T-helper 2 cell treated with Interferon-gamma antibody and Interleukin-4, amounts not matched to agents 5 μg/mL and 100 μg/mL, for 36 hours (primary cell): ENCODE measurements at places on chromosomes 16 and 17.

GRCh38 chr16:28062847-28063521 lies 530 bp downstream of the GSG1L start:
- no peak for DNase-seq

DNA sequence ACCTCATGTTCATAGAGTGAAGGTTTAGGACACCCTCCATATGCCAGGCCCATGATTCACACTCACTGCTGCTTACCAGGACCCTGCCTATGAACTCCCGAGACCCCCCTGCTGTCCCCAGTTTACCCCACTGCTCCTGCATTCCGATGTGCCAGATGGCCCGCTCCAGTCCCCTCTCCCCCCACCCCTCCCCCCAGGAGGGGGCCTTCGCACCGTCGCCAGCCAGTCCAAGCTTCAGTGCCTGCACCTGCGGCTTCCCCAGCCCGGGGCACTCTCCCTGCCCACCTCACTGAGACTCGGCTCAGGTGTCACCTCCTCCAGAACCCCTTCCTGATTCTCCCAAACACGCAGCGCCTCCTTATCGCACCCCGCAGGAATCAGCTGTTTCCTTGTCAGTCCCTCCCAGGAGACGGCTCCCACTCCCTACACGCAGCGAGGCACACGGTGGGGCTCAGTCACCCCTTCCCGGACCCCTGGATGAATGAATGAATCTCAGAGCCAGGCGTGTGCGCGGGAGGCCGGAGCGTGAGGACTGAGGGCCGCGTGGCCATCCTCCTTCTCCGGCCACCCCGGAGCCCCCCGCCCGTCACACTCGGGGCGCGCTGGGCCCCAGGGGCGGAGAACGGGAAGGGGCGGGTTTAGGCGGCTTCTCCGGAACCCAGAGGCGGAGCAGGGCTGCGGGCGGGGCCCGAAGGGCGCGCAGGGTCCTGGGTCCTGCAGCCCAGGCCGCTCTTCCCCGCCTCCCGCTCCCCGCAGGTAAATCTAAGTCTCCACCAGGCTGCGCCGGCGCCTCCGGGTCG lies 1.6 kb downstream of the MYO1C start:
- peak; percentile 70 for DNase-seq

- DNase-seq = no peak
Measured at GRCh38 chr16:1291576-1291974, 17.9 kb upstream of the UBE2I start.

GRCh38 chr17:11495613-11496012 lies 102.7 kb upstream of the DNAH9 start:
- no peak for DNase-seq

GRCh38 chr17:28624148-28624547 lies 10.2 kb upstream of the RSKR start:
- no peak for DNase-seq

- no peak for DNase-seq
Measured at GRCh38 chr17:55161935-55162555, 102.7 kb upstream of the HLF start.

DNA sequence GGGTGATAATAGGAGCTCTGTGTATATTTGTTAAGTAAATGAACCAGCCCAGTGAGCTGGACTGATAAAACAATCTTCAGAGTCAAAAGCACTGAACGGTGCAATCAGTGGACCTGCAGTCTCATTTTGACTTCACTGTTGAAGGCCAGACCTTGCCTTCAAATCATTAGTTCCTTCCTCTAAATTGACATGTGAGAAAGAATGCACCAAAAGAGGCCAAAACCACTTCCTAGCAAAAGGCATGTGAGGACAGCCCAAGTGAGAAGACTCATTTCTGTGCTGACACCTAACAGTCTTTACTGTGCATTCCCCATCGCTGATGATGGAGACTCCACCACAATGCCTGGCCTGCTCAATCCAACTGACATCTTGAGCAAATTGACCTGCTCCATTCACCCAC lies 10.6 kb downstream of the GTF3C1 start:
- no peak for DNase-seq

DNA sequence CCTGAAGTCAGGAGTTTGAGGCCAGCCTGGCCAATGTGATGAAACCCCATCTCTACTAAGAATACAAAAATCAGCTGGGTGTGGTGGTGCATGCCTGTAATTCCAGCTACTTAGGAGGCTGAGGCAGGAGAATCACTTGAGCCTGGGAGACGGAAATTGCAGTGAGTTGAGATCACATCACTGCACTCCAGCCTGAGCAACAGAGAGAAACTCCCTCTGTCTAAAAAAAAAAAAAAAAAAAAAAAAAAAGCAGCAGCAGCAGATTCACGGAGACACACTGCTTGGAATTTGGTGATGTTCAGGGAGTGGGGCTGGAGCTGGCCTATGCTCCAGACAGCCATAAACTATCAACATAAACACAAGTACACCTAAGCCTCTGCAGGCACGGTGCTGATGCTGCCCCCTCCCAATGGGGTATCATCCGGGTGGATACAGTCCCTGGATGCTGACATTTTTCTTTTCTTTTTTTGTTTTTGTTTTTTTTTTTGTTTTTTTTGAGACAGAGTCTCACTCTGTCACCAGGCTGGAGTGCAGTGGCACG lies 39.6 kb upstream of the RHOT1 start:
- DNase-seq = no peak

DNA sequence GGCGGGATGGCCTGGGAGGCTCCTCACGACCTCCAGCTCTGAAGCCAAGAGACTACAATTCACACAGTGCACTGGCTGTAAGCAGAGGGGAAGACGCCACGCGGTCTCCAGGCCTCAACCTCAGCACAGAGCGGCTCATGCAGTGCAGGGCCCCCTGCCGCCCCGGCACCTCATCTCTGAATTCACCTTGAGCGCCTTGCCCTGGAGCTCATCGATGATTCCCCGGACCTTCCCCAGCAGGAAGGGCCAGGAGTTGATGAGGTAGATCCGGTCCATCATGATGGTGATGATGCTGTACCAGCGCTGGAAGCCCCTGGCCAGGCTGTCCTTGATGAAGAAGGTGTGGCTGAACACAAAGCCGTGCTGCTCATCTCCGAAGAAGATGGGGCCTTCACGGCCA lies 13.2 kb downstream of the FLCN start:
- DNase-seq = no peak

- peak; percentile 22 for DNase-seq
Measured at GRCh38 chr17:794876-795275, 12.7 kb downstream of the MRM3 start.

GRCh38 chr16:27642756-27643155 lies 92.8 kb downstream of the KATNIP start:
- DNase-seq = no peak

GRCh38 chr17:82065638-82066303 lies at the start of gene DUS1L:
DUS1L (minus strand) TSS chr17:82065804; CDS start chr17:82065059, 745 bp downstream.
- DNase-seq = peak; percentile 74

- DNase-seq = no peak
Measured at GRCh38 chr17:74819801-74820436, 39.8 kb downstream of the GRIN2C start.

DNA sequence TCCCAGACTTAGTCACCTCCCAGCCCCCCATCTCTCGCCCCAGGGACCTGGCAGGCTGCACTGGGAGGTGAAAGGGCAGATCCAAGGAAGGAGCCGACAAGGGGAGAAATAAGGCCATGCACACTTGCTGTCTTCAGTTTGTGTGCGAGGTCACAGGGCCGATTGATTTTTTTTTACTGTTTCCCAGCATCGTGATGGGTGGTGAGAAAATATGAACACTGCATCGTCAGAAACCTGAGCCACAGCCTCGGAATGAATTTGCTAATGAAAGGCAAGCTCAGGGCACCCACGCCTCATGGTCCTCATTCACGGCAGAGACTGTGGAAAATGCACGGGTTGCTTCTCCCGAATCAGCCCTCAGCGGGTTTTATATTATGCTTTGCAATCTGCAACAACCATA lies 98.0 kb downstream of the SOCS1 start:
- DNase-seq = no peak

DNA sequence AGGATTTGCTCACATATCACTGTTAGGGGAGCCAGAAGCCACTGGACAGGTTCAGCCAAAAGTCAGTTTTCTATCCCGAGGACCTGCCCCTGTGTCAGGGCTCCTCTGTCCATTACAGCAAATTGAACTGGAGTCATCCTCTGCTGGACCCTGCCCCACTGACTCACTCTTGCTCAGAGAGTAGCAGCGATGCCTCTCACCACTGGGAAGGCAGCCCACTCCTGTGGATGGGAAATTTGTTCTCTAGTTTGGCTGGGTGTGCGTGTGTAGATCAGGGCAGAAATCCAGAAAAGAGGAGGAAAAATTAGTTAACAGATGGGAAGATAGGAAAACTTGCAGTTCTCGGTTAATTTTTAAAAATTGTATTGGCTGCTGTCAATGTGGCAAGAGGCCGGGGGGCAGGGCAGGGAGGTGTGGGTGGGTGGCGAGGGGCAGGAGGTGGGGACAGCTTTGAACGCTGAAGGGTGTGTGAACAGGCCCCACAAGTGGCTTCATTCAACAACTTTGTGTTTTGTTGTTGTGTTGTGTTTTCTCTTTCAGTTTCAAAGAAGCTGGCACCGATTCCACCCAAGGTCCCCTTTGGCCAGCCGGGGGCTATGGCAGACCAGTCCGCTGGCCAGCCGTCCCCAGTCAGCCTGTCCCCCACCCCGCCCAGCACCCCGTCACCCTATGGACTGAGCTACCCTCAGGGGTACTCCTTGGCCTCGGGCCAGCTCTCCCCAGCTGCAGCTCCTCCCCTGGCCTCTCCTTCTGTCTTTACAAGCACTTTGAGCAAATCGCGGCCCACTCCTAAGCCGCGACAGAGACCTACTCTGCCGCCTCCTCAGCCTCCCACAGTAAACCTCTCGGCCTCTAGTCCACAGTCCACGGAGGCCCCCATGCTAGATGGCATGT lies 33.6 kb downstream of the ELAC2 start:
- DNase-seq = no peak

GRCh38 chr17:64920419-64921172 lies 1.3 kb upstream of the LRRC37A3 start:
- no peak for DNase-seq

- no peak for DNase-seq
Measured at GRCh38 chr16:23448392-23448791, 4.6 kb downstream of the COG7 start.

DNA sequence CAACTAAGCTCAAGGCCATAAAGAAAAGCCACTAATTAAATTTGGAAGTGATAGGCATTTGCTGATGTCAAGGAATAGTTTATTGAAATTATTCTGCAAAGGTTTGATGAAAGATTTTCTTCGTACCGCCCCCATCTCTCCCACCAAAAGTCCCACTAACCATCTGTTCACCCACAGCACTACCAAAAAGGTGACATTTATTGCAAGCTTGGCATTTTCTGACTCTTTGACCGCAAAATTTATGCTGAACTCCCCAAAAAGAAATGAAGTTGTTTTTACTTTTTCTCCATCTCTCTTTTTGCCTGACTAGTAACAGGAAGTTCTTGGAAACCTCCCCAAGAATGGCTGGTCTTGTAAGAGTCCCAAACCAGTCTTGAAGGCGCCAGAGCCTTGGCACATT lies 384.9 kb upstream of the SOX9 start:
- DNase-seq = no peak

GRCh38 chr16:85448557-85449190 lies 164.4 kb upstream of the GSE1 start:
- no peak for DNase-seq

DNA sequence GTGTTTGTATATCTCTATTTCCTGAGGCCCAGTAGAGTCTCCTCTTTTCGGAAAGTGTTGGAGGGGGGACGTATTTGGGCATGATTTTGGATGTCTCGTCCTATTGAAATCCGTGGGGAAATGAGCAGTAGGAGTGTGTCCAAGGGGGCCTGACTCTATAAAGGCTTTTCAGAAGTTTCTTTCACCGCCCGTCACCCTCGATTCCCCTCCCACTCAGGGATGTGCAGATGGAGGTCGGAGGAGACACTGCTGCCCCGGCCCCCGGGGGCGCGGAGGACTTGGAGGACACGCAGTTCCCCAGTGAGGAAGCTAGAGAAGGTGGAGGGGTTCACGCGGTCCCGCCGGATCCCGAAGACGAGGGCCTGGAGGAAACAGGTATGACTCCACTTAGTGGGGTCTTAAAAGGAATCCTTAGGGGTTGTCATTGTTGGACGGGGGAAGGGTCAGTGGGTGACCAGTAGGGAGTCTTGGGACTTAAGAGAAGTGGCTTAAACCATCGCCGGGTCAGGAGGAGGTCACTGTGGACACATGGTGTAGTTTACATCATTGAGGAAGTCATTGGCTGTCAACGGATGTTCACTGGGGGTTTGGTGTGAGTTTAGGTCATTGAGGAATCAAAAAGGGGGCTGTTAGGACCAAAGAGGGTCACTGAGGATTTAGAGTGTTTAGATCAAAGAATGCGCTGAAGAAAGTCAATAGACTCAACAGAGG lies 424 bp downstream of the MON1B start:
- no peak for DNase-seq

GRCh38 chr17:79675413-79675725 lies 55.4 kb upstream of the ENPP7 start:
- no peak for DNase-seq

- no peak for DNase-seq
Measured at GRCh38 chr16:61813339-61813738, 222.9 kb downstream of the CDH8 start.

DNA sequence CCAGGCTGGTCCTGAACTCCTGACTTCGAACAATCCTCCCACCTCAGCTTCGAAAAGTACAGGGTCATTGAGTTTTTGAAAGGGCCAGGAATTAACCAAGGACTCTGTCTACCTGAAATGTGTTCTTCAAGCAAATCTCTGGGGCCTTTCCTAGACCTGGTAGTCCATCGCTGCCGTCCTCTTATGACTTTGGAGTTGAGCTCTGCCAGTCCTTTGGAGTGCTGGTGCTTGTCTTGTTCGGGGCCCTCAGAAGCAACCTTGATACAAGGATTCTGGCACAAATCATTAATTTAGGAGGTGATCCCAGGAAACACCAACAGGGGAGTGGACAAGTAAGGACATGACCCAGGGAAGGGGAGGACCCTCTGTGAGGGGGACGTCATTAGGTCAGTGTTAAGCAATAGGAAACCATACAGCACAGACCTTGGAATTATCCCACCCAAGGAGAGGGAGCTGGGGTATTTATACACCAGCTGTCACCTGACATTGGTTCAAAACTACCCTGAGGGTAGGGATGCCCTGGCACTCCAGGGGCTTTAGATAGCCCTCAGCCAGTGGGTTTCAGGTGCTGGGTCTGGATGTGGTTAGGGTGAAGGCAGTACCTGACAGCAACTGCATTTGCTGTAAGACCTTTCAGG lies 187.2 kb downstream of the FOXL1 start:
- no peak for DNase-seq

DNA sequence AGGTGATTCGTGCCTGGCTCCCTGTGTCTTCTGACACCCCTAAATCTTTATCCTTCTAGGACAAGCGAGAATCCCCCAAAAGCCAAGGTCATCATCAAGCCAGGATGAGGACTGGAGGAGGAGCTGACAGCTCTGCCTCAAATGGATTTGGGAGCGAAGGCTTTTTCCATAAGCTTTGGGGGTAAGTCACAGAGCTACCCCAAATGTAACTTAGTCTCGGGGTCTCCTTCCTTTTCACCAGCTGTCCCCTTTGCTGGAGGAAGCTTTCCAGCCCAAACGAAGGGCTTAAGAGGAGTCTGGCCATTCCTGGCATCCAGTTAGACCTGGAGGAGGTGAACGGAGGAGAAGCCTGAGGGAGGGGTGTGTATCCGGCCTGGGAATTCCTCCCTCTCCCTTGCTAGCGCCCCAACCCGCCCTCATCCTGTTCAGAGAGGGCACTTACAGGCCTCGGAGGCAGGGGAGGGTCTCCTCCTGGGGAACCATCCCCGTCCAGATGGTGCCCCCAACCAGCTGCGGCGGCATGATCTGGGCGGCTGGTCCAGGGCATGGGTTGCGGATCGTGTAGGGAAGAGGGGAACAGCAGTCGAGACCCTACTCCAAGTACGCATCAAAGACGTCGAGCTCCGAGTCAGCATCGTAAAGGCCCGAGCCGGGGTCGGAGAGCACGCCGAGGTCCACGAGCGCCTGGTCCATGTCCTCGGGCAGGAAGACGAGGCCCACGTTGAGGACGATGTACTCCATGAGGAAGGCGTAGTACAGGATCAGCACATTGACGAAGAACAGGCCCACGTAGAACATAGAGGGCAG lies 938 bp downstream of the DEXI start:
- DNase-seq = no peak
